ENCODE measurements at places on chromosomes 2 and 18.

- DNase-seq = no peak
Measured at GRCh38 chr2:190903693-190904450, 23.3 kb downstream of the GLS start.

DNA sequence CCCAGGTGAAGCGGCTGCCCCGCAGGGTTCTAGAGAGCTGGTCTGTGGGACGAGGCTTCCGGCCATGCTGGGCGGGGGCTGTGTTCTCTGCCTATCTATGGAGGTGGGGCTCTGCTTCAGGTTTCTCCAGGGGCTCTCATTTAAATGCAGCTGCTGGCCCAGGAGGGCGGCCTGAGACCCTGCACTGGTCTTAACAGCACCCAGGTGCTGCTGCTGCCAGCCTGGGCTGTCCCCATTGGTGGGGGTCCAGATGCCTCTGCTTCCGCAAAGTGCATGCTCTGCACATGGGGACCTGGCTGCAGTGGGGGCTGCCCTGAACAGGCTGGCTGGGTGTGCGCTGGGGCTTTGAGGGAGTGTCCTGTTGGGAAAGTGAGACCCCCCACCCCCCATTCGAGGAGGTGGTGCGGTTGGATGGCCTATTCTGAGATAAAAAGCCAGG is 29.7 kb upstream of the ALLC start:
- no peak for DNase-seq

DNA sequence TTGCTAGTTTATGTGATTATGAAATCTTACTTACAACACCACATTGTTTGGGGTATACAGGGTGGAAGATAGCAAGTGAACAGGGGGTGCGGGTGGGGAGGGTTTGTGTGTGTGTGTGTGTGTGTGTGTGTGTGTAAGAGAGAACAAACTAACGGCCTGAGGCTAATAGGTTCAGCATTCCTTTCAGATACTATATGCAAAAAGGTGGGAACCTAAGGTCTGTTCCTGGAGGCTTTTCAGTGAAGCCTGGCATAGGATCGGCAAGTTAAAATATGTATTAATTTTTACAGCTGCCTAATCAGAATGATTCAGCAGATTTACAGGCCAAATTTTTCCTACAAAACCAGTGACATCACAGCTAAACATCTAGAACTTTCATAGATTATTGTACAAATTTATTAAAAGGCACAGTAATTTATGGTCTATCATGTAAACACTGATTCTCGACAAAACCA is 7.6 kb upstream of the SPDYA start:
- no peak for DNase-seq

- DNase-seq = no peak
Measured at GRCh38 chr2:47486841-47487497, 84.0 kb downstream of the MSH2 start.

GRCh38 chr2:143649226-143649740 is 520.1 kb downstream of the ARHGAP15 start:
- DNase-seq = no peak

DNA sequence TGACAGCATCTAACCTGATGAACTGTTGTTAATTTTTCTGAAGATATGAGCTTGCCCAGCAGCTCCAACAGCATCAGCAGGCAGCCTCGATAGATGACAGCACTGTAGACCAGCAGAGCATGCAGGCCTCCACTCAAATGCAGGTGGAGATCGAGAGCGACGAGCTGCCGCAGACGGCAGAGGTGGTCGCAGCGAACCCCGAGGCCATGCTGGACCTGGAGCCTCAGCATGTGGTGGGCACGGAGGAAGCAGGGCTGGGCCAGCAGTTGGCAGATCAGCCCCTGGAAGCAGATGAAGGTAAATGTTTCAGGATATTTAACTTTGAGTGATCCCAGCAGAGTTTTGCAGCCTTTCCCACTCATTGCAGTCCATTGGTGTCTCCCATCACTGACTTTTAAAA is 85.9 kb downstream of the ZNF236 start:
- DNase-seq = no peak

DNA sequence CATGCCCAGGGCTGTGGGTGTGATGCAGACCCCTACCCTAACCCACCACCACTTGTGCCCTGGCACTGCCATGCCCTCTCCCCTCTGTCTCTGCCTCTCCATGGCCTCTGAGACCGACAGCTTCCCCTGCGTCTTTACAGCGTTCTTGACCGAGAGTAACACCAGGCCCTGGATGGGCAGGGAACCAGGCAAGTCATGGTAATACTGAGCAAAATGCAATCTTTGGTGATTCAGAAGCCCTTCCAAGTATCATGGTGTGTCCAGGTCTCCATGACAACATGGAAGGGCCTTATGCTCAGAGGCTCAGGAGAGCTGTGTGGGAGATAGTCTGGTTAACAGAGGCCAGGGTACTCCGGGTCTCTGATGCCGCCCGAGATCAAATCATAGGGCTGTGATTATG is 176.1 kb downstream of the KLHL29 start:
- DNase-seq = no peak

DNA sequence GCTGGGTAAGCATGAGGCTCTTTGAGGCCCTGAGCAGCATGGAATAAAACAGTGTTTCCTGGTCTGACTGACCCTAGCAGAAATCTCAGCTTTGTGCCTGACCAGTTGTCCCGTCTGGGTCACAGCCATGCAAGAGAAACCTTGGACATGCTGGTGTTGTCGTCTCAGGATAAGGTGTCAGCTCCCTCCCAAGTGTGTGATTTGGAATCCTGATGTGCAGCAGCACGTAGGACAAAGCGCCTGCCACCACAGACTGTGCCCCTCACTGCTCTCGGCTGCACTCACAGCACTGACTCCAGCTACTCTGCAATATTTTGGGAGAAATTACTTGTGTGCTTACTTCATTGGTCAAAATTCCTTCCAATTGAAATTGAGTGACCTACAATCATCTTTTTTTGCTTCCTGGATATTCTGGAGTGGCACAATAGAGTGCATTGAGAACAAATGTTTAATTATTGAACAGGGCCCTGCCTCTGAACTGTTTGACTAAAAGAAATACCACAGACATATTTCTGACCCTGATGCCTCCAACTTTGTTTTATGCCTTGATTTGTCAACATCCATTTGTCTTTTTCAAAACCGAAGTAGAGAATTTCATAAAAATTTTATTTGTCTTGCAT is 352.4 kb downstream of the SOCS6 start:
- no peak for DNase-seq

GRCh38 chr2:37883518-37883917 is 41.6 kb upstream of the RMDN2 start:
- DNase-seq = no peak

DNA sequence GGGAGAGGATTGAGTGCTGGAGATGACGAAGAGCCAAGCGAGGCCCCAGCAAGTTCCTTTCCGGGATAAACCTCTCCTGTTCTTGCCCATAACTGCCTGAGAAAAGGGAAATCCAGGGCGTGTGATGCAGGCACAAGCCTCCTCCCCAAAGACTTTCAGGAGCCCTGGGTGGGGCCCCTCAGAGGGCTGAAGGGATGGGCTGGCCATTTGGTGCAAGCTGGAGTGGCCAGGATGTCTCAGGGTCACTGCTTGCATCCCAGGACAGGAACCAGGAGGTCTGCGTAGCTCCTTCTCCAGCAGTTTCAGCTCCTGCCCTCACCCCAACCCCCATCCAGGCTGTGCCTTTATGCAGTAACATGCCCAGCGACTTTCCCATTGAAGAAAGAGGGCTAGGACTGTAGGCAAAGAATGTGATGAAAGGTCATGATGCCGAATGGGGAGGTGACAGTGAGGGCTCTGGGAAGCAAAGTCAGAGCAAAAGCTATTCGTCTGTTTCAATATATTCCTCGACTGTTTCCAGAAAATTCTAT is 80.2 kb downstream of the PXDN start:
- no peak for DNase-seq

GRCh38 chr2:10770956-10771750 is 41.4 kb downstream of the PDIA6 start:
- DNase-seq = no peak

DNA sequence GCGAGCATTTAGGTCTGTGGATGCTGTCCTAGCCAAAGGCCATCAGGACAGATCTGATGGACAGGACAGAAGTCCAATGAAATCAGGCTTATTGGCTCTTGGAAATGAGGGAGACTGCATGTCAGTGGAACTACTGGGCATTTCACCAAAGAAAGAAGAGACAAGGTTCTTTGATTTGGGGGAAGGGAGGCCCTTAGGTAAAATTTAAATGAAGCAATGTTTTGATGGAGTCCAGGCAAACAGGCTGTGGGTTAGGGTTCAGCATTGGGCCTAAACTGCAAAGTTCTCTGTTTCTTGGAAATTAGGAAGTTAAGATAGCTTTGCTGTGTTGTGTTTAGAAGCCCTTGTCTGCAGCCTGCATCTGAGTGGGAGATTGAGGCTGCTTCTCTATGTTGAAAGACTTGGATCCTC is 31.6 kb upstream of the RNF149 start:
- DNase-seq = no peak

DNA sequence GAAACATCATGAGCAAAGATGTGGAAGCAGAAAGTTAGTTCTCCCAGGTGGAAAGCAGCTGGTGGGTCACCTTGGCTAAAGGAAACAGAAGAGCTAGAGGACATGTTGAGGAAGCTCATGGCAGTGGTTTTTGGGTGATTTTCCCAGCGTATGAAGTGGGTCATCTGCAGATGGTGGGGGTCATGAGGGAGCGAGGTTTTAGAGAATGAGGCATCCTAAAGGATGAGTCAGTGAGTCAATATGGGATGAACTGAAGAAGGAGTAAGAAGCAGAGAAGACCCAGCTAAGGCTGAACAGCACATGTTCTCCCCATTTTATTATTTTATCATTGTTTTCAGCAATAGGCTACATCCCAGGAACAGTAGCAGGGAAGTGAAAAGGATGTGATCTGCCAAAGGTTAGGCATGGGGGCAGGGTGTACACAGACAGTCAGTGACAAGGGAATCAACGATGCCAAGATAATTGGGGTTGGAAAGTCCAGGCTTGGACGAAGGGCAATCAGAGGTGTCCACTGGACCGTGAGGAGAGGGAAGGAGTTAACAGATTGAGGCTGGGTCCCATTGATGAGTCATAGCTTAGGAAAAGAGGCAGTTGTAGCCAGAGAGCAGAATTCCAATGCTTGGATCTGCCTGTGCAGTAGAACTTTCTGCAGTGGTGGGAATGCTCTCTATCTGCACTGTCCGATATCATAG is 289.3 kb upstream of the RAB12 start:
- no peak for DNase-seq

DNA sequence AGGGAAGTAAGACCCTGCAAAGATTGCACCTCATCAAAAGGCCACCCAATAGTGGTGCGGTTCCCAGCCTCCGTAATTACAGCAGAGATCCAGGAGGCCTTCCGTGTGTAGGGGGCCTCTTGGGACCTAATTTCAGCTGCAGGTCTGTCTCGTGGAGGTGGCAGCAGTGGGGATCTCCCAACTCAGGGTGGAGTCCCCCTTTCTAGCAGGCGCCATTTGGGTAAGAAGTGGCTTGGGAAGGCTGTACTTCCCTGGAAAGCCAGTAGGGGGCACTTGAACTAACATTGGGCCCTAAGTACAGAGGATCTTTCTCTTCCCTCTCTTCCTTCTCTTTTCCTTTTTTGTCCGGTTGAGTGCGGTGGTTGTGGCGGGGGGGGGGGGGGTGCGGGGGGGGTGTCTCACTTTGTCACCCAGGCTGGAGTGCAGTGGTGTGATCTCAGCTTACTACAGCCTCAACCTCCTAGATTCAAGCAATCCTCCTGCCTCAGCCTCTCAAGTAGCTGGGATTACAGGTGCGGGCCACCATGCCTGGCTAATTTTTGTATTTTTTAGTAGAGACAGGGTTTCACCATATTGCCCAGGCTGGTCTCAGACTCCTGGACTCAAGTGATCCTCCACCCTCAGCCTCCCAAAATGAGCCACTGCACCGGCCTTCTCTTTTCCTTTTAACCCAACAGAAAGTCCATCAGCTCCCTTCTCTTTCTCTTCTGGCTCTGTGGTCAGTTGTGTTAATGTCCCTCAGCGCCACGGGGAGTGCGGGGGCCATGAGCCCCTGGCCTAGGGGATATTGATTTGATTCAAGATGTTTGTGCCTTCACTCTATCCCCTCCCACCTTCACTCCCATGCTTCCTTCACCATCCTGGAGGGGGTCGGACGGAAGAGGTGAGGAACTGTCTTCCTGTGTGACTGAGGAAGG is 32.0 kb downstream of the CENPO start:
- DNase-seq = no peak

DNA sequence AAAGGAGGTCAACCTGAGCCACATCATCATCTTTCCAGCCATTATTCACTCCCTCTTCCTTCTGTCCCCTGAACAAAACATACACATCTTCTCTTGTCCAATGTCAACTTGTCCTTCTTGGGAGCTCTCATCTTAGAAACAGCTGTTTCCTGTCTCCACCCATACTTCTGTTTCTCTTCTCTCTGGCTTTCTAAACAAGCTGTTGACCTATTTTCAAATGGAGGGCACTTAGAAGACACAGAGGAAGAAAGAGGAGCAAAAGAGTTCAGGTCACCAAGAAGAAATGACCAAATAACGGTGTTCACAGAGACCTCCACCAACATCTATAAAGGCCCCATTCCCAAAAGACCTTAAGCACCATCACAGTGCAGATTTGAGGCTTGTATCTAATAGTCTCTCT is 355.9 kb upstream of the HNRNPA3 start:
- DNase-seq = no peak

GRCh38 chr2:227608561-227609338 is 5.9 kb downstream of the SCYGR3 start:
- no peak for DNase-seq

DNA sequence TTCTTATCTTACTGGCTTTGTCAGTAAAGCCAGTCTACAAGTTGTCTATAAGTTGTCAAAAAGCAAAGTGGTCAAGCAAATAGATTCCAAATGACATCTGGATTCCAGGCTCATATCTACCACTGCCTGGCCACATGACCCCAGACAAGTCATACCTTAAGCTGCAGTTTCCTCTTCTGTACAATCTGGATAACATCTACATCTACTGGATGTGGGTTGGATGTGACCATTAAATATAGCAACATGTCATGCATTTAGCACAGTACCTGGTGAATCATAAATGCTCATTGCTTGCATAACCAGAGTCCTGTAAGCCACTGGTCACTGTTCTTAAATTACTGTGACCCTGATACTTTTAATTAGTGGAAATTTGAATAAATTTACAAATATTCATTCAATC is 16.8 kb downstream of the COBLL1 start:
- DNase-seq = no peak

DNA sequence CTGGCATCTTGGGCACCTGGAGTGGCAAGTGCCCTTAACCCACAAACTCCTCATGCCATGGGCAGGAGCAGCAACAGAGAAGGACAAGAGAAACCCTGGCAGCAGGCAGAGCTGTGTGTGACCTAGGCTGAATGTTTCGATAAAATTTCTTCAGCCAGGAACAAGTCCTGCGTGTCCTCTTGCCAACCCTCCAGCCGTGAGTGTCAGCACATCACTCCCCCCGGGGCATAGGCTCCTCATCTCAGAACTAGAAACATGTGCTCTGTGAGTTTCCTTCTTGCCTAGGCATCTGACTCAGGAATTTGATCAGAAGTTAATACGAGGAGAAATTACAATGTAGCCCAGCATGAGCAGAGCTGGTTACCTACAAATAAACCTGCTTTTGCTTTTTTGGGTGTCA is 2.2 kb downstream of the ABCG8 start:
- no peak for DNase-seq
